ENCODE measurements at places on chromosomes 16 and 17.

DNA sequence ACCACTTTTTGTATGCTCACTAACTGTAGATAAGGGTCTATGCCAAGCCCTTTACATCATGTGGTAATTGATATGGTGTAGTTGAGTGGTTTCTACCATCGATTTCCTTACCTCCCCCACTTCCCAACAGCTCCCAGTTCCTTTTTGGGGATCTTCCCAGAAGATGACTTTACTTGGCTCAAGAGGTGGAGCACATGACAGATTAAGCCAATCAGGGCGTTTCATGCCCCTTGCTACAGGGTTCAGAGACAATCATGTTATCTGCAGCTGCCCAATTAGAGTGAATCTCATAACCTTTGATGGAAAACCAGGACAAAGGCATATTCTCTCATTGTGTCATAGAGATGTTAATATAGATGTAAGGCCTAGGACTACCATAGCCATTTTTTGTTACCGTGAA lies 16.2 kb upstream of the BMERB1 start:
- DNase-seq: no peak

DNA sequence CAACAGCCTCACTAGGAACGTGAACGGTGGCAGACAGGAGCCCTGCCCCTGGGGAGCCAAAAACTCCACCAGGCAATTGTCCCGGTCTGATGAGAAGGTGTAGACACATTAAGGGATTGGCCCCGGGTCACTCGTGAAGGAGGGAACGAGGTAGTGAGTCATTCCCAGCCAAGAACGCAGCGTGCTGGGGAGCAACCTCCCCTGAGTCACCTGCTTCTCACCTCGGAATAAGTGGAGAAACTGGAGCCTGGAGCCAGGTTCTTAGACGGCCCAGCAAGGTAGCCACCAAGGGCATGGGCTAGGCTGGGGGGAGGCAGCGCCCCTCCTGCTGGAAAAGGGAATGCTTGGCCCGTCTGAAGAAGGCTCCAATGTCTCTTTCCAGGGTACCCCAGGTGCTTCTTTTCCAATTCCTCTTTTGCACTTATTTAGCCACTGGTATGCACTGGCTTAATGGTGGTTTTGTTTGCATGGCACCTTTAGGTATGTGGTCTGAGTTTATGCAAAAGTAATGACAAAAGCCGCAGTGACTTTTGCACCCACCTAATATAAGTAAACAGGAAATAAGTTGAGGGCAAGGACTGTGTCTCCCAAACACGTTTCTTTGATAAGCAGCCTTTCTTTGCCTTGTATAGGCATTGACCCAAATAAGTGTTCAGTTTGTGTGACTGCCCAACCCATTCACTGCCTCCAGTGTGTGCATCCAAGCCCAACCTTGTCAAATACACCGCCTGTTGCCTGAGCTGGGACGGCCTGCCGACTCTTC lies 1.8 kb upstream of the HELZ start:
- DNase-seq: no peak

- DNase-seq: no peak
These were observed 218.7 kb downstream of the MRTFB start for GRCh38 chr16:14289692-14290340.

DNA sequence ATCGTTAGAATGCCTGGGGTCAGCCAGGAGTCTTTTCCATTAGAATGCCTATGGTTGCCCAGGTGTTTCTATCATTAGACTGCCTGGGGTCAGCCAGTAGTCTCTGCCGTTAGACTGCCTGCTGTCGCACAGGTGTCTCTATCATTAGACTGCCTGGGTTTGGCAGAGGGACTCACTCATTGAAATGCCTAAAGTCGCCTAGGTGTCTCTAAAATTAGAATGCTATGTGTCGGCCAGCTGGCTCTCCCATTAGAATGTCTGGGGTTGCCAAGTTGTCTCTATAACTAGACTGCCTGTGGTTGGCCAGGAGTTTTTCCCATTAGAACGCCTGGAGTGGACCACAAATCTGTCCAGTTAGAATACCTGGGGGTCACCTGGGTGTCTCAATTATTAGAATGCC lies 2266.5 kb downstream of the TP53TG3F start:
- DNase-seq: no peak

GRCh38 chr16:24418733-24419132 lies 120.6 kb upstream of the RBBP6 start:
- DNase-seq: no peak

Data from NCI-H1436 (cell line).